ENCODE measurements at places on chromosomes 11 and 22. TPM values are rescaled to one million over a fixed set of nuclear protein-coding genes. Genes with fewer than 3 reads are reported as not detected.

The ADAMTS8 gene
- total RNA-seq, result 0.72 TPM

The GRIA4 gene
- 2.3 TPM for total RNA-seq

DNA sequence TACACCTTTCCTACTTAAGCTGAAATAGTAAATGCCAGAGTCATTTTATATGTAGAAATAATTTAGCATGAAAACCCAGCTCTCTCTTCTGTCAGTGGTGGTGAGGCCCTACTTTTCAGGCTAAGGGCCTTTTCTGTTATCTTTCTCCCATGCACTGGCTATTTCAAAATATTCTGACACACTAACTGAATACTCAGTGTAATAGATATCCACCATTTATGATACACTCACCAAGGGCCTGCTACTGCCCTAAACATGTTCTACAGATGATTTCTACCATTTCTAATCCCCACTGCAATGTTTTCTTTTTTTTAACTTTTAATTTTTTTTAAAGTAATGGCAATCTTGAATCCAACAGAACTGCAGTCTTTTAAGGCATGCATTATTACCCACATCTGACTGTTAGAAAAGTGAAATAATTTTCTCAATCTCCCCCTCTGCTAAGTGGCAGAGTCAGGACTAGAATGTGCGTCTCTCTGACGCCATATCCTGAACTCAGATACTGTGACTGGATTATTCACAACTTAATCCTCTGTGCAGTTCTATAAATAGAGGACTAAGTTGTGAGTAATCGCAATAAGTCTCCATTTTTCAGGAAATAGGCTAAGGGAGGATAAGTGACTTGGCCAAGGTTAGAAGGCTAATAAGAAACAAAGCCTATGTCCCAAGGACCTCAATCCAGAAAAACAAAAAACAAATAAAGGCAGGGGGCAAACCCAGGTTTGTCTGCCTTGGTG, 44.0 kb downstream of the GRAMD1B start:
- no peak for DNase-seq

- no peak for DNase-seq
These were observed 58.5 kb downstream of the GUCY1A2 start for GRCh38 chr11:106959800-106960199.

DNA sequence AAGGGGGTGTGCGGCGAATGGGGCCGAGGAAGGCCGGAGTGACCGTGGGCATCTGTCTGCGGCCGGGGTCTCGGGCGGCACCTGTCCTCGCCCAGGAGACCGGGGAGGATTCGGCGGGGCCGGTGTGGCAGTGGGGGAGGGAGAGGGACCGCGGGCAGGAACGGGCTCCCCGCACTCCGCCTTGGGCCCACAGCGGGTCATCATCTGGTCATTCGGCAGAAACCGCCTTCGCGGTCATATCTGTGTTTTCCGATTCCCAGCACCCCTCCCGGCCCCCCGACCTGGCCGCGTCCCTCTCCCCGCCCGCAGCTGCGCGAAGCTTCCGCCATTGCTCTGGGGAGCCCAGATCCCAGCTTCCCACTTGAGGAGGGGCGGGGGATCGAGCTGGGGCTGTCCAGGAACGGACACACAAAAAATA, 824 bp upstream of the CBX6 start:
- no peak for DNase-seq

DNA sequence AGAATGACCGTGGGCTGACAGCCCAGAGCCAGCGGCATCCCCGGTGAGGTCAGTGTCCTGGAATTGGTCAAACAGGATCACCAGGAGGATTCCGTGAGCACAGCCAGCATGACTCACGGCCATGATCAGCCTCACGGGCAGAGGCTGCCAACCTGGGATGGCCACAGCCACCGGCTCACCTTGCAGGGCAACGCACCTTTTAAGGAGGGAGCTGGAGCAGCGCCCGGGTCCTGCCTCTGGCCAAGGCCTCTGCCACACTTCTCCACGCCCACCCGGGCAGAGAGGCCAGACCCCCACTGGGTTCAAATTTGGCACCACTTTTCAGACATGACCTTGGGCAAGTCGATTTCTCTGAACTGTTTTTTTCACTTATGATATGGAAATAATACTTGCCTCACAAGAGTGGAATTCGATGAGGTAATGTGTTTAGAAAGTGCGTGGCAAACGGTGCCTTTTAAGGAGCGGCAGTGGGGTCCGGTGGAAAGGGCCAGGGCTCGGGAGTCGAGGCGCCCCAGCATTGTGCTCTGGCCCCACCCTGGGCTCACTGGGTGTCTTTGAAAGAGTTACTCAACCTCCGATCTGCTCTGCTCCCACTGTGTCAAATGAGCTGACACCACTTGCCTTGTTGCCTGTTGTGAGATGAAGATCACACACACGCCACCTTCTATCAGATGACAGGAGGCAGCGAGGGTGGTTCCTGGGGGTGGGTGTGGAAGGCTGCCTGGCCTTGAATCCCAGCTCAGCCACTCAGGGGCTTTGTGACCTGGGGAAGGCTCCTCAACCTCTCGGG, 16.0 kb downstream of the TXN2 start:
- DNase-seq, result no peak

DNA sequence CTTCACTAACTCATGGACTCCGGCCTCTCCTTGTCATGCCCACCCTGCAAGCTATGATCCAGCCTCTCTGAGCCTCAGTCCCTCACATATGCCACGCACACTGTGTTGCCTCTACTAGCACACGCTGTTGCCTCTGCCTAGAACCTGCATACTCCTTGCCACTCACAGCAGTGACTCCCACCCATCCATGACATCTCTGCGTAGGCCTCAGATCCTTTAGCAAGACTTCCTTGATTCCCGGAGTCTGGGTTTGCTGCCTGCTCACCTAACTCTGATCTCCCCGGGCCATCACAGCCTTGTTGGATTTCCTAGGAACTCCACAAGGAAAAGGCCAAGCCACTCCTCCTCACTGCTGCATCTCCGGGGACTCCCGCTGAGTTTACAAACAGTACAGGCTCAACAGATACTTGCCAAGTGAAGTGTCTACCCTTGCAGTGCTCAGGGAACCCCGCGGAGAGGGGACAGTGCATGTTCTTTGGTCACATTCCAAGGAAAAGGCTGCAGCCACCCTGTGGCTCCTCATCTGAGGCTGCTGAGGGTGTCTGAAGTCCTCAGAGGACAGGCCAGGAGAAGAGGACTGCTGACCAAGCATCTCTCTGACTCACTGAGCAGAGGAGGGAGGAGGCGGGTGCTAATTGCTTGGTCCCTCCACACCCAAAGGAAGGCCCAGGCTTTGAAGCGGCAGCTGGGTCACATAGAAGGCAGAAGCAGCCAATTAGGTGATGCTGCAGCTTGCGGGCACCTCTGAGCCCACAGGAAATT, 42.4 kb upstream of the NAV2 start:
- no peak for DNase-seq
